ENCODE measurements at places on chromosomes 1 and 21.

DNA sequence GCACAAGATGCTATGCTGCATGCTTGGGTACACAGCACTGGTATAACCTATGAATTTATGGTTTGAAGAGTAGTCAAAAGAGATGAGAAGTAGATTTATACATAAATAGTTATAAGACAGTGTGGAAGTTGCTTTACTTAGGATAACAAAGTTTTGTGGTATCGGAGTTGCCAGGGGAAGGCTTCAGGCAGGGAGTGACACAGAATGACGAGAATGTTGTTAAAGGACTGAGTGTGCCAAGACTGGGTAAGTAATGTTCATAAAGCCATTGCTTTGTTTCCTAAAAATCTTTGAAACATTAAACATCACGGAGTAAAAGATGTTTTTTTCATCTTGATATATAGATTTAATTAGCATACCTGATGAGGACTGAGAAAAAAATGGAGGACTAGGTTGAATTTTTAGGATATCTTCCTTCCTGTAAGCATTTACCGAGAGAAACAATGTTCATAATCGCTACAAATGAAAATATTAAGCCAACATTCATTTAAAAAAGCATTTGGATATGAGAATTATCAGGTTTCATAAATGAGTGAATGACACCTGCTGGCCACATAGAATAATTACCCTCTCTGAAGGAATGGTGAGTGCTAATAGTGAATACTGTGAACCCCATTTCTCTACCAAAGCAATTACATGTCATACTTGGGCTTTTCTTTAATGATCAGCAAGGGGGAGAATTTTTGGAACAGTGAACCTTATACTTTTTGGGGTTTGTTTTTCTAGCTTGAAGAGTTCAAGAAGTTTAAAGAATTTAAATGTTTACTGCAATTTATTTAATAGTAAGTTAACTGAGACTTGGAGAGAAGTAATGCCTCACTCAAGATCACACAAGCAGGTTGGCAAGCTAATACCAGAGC is 28.4 kb downstream of the EXTL2 start:
- peak; percentile 63 for DNase-seq

- peak; percentile 62 for DNase-seq
These were observed 66.6 kb upstream of the DYNLT5 start for GRCh38 chr1:66685670-66686069.

GRCh38 chr21:39111931-39112550 is 71.2 kb downstream of the PSMG1 start:
- DNase-seq = no peak

DNA sequence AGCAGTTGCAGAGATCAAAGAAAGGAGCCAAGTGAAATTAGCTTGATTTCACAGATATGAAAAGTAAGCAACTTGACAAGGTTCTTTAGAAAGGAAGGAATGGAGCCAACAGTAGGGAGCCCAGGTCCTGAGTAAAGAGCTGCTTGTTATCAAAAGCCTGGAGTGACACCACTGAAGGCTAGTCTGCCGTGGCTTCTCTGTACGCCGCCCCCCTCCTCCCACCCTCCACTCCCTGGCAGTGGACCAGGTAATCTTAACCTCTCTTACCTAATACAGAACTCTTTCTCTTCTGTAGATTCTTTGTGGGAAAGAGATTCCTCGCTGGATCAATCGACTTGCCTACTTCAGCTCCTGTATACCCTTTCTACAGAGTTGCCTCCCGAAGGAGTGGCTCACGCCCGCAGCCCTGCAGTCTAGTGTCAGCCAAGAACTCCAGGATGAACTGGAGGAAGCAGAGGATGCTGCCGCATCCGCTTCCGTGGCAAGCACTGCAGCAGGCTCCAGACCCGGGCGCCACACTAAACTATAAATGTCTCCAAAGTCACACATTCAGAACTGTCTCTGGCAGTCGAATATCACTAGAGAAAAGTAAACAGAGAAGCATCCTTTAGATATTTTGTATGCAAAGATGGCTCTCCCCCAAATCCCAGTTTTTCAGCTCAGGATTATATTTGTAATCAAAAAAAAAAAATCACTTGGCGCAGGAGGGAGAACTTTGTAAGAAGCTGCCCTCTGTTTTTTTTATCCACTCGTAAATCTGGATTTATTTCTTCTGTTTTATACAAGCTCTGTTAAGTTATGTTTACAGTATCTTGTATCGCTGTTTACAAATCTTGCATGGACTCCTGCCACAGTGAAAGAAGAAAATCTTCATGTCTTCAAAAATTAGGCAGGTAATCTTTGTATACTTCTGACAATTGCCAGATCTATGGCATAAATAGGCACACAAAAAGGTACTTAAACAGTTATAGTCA is 52.6 kb downstream of the DESI2 start:
- no peak for DNase-seq

- no peak for DNase-seq
These were observed 1.7 kb upstream of the KIFAP3 start for GRCh38 chr1:170076199-170076598.

DNA sequence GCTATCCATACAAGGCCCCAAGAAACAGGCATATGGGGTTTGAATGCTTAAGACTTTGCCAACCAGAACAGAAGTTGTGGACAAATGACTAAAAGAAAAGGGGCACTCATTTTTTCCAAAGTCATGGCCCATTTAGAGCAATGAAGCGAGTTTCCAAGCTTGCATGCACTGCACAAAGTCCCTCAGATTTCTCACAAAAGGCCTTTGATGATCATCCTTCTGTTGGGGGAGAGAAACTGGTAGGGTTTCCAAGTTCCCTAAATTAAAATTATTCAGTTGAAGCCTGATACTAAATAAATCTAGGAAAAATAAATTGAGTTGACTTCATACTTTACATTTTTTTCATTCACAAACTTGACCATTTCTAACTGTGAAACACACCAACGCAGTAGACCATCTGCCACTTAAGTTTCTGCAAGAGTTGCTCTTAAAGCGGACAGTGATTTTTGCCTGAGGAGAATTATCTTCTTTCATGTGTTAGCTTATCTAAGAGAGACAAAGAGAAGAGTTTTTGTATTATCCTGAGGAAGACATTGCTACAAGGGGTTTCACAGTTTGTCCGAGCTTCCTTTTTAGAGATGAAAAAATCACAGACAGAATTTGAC is 139.2 kb downstream of the SEC16B start:
- DNase-seq = no peak

- no peak for DNase-seq
These were observed 7.3 kb downstream of the CD244 start for GRCh38 chr1:160855181-160855981.

DNA sequence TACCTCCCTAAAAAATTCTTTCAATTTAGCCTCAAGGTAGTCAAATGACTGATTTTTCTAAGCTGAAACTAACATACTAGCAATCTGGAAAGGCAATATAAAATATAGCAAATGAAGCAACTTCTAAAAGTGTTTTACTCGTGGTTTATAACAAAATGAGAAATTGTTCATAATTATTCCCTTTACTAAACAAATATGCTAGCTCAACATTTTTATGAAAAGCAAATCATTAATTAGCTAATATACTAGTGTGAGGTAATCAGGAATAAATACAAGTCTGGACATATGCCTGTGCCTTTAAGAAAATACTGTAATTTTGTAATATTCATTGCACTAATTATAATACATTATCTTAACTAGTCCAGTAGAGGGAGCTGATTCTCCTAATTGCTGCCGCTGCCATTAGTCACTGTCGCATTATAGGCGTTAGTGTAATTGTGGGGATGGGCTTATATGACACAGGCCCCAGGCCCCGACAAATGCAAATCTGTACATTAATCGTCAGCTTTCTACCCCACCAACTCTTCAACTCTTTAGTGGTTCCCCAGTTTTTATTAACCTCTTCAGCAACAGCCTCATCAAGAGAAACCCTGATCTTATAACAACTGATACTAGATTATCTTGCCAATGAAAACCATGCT is 160.9 kb downstream of the GABPA start:
- DNase-seq = peak; percentile 53
